Activated CD8-positive, alpha-beta memory T cell treated with anti-CD3 and anti-CD28 coated beads for 1 hour (primary cell): ENCODE measurements at places on chromosomes 2 and 18.

GRCh38 chr2:47272905-47273758 lies 118.0 kb upstream of the STPG4 start:
- no peak for DNase-seq

DNA sequence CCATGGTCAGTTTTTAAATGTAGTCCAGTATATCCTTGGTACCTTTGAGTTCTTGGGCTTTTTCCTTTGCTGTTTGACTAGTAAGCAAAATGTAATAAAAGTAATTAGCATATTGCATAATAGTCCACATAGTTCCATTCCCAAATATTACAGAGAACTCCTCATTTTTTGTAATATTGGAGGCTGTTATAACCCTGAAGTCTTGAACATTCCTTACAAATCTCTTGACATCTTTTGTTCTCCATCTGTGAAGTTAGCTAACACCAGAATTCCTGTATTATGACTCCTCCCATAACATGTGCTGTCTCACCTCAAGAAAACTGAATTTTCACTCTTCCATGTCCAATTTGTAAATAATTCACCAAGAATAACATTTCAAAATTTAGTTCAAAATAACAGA lies 17.1 kb downstream of the CREB1 start:
- no peak for DNase-seq

DNA sequence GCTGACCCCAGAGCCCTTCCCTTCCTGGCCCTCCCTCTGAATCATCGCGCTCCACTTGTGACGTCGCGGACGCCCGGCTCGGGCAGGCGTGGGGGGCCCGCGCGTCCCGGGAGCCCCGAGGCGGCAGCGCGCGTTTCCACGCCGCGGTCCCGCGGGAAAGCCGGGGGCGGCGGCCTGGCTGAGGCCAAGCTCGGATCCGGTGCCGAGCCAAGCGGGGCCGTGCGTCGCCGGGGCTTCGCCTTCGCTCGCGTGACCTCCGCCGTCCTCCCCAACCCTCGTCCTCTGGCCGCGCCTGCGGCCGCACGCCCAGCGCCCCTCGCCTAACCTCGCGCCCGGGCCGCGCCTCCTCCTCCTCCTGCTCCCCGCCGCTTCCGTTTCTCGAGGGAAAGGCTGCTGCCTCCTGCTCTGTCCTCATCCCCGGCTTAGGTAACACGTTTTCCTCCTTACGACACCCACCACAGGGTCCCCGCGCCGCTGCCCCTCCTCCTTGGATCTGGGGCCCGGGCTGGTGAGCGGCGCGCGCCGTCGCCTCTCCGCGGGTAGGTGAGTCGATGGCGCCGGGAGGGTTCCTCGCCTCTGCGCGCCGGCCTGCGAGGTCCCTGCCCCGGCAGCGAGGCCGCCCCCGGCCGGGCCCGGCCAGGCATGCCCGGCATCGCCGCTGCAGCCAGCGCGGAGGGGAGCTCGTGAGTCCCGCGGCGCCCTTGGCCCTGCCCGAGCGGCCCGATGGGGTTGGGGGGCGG lies at the start of gene INPP1:
TSS of gene INPP1 (plus strand) at position 54 of the 740 bp plus-strand sequence. CDS start 16,514 bp downstream, outside the sequence.
- DNase-seq = no peak

DNA sequence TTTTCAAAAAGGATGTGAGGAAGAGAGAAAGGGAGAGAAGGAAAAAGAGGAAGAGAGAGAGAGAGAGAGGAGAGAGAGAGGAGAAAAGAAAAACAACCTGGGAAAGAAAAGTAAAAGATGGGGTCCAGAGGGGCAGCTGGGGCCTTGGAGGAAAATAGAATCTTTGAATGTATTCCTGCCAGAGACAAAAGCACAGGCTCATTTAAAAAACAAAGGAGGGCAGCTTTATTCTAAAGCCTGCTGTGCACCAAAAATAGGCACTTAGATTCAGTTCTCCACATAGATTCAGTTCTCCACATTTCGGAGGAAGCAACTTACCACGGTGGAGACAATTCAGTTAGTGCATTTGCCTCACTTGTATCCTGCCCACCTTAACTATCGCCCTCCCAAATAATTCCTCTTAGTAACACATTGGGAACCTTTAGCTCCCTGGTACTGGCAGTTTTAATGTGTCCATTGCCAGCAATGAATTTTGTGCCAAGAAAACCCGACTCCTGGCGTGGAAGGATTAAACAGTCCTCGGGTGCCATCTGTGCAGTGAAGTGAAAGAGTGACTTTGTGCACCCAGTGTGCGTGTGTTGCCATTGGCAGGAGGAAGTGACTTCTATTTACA lies 71.3 kb downstream of the DPP4 start:
- no peak for DNase-seq

DNA sequence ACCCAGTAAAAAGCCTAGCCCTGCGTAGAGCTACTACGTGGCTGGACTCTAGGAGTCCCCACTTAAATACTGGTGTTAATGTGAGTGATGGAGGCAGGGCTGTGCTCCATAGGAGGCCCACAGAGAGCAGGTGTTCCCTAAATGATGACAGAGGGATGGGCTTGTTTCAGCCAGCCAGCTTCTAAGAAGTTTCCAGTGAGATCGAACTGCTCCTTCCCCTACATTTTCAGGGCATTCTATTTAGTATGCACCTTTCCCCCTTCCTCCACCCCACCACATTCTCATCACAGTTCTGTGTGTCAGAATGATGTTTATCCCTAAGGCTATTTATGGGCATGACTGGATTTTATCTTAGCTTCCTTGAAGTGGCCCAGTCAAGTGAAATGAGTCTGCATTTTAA lies 213.0 kb downstream of the TRIB2 start:
- DNase-seq = no peak

DNA sequence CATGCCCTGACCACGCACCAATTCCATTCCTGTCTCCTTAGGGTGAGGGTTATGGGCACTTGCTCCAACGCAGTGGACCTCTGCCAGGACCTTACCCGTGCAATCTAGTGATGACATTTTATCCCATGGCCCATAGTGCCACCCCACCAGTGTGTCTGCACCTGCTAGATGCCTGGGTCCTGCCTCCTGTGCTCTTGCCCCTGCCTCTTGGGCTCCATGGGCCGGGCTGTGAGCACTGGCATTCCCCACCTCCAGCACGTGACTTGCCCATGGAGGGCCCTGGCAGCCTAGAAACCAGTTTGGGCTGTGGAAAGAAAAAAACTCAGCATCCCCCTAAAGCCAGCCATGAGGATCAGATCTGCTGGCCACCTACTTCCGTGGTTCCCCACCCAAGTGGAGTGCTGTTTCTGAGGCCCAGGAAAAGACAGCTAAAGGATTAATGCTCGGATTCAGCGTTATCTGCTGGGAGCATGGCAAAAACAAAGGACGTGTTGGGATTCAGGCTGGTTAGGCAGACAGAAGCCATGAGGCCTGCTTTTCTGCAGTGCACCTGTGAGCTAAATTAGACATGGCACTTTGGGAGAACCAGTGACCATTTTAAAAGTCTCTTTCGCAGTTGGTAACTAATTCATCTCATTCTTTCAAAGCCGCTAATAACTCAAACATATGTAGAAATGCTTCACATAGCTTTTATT lies 129.2 kb downstream of the ALPK2 start:
- no peak for DNase-seq

GRCh38 chr2:65574993-65575392 lies 142.6 kb upstream of the SPRED2 start:
- DNase-seq = no peak

DNA sequence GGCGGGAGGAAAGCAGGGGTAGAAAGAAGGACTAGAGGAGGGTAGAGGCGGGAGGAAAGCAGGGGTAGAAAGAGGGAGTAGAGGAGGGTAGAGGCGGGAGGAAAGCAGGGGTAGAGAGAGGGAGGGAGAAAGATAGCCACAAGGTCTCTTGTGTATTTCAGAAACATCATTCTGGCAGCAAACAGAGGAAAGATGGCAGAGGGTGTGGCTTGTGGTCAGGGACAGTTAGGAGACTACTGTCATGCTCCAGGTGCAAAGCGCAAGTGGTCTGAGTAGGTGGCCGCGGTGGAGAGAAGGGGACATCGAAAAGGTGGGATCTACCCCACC lies 82.4 kb upstream of the TAF1B start:
- DNase-seq = no peak

DNA sequence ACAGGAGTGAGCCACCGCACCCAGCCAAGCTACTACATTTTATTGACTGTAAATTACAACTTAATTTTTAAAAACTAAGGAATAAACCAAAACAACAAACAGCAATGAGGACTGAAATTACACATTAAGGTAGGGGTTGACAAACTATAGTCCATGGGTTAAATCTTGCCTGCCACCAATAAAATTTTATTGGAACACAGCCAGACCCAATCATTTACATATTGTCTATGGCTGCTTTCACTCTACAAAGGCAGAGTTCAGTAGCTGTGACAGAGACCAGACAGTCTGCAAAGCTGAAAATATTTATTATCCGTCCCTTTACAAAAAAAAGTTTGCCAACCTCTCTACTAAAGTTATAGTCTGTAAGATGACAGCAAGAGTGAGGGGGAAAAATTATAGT lies 24.3 kb upstream of the UGP2 start:
- DNase-seq = no peak

DNA sequence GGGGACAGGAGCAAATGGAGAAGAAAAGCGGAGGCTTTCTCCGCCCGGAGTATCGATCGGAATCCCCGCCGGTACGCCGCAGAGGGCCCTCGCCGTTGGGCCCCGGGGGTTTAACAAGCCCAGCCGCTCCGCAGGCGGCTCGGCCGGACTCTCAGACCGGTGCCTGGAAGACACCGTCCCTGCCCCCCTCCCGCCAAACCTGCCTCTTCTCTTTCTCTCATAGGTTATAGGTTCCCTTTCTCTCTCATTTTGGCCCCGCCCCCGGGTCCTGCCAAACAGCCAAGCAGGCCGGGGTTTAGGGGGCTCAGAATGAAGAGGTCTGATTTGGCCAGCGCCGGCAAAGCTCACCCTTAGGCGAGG lies 4.4 kb downstream of the ONECUT2 start:
- DNase-seq = no peak

GRCh38 chr2:71598526-71598925 lies 145.2 kb downstream of the DYSF start:
- DNase-seq = no peak

DNA sequence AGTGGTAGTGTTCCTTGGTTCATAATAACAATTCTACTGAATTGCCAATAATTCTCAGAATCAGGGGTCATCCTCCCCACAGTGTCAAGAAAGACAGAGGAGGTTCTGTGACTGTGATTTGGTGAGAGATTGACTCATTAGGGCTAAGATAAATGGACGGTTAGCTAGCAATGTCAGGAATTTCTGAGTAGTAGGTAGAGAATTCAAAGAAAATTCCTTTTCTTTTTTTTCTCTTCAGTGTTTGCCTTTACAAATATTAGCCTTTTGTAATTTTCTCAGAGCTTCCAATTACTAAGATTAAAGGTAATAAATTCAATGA lies 16.8 kb upstream of the CRIM1 start:
- no peak for DNase-seq

GRCh38 chr2:67840460-67841068 lies 222.2 kb downstream of the C1D start:
- no peak for DNase-seq

- no peak for DNase-seq
Observed at GRCh38 chr2:129709001-129709955, 270.2 kb upstream of the RAB6C start.

DNA sequence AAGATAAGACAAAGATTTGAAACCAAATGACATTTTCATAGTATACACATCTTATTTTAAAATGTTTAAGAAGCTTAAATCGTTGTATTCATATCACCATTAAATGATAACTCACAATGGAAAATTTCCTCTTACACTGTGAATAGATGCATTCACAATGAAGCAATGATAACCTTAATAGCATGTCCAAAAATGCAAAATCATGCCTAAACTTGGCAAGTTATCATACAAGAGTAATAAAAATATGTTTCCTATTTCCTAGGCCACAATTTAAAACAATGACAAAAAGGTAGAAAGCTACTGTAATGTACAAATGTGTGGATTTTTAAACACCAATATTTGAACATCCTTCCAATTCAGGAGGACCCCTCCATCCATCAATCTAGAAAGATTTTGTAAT lies 157.4 kb upstream of the GULP1 start:
- no peak for DNase-seq

- no peak for DNase-seq
Observed at GRCh38 chr2:108855194-108855593, 68.6 kb downstream of the CCDC138 start.

DNA sequence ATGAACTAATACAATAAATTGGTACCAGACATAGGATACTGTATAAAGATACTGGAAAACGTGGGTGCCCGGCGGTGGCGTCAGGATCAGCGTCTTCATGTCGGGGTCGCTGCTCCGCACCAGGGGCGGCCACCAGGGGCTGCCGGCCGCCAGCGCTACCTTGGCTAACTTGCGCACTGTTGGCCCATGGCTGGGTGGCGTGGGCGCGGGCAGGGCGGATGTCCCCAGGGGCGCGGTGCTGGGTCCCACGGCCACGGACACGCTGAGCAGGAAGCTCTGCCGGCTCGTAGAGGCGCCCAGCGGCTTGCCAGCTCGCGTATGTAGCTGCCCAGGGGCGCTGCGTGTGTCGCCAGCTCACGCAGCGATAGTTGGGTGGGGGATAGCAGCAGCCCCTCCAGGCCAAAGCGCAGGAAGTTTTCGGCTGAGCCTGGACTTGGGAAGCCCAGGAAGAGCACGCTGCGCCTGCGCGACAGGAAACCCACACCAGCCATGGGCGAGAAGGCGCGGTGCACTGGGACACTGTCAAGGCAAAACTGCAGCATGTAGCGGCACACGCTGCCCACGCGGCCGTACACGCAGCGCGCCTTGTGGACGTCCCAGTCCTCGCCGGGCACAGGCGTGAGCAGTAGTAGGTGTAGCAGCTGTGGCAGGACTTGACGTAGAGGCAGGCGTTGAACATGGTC lies 299.9 kb downstream of the CCDC74A start:
- no peak for DNase-seq

- DNase-seq = no peak
Observed at GRCh38 chr2:120317180-120317533, 28.8 kb upstream of the INHBB start.

DNA sequence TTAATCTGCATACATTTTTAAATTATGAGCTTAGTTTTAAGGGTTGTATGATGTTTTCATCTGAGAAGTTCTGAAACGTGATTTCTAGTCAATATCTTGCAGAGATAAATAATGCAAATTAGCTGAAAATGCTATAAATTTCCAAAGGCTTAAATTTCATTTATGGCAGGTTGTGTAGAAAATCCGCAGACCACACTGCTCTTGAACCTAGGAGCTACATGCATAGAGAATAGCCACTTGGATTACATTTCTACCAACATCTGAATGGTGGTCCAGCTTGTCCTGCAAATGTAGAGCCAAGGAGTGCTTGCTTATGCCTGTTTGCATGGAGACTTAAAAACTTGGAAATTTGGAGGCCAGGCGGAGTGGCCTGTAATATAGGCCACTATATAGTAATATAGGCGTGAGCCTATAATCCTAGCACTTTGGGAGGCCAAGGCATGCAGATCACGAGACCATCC lies 6.8 kb downstream of the MAT2A start:
- DNase-seq = no peak

DNA sequence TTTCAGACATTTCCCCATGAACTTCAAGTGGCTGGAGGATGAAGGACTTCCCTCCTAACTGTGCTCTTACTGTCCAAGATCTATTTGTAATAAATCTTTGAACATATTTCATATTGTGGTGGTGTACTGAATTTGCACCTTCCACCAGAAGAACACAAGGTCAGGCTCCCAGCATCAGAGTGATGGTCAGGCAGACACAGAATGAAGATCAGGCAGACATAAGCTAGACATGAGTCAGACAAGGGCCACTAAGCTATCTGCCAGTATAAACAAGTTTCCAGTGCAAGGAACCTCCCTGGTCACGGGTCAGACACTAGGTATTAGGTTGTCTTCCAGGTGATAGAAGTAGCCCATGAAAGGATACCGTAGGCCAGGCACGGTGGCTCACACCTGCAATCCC lies 20.0 kb downstream of the AQP12B start:
- DNase-seq = no peak

GRCh38 chr2:28400419-28400818 lies 7.8 kb downstream of the FOSL2 start:
- no peak for DNase-seq

- no peak for DNase-seq
Observed at GRCh38 chr2:230939066-230939591, 14.1 kb upstream of the GPR55 start.
